ENCODE measurements at places on chromosomes 5 and 9. TPM values are rescaled to one million over a fixed set of nuclear protein-coding genes. Genes with fewer than 3 reads are reported as not detected.

KLHL3 gene
- 1.7 TPM for total RNA-seq

DNA sequence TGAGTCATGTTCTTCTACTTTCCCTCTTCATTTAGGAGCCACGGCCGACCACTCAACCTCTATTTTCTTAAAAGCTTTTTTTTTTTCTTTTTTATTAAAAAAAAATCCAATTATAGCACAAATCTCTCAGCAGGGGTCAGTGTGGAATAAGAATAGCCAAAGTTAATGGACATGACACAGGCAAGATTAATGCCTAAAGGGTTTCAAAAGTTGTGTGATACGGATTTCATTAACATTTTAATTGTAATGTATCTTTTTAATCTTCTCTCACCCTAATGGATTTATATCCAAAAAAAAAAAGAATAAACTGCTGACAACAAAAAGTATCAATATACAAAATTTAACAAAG lies 5.4 kb downstream of the NACC2 start:
- no peaks in the 10 kb centered on the region for H3K4me1 ChIP-seq
- no peak overlapping the region for H3K27ac ChIP-seq
- no peak for DNase-seq
- H3K4me3 ChIP-seq = no peak overlapping the region
- H3K36me3 ChIP-seq = no peaks in the 10 kb centered on the region
- peaks cover 9% of the 10 kb centered on the region for H3K27me3 ChIP-seq

- H3K27ac ChIP-seq = no peak overlapping the region
- H3K4me3 ChIP-seq = no peak overlapping the region
- DNase-seq = no peak
- H3K27me3 ChIP-seq = peaks cover 6% of the 10 kb centered on the region
- no peaks in the 10 kb centered on the region for H3K36me3 ChIP-seq
- no peaks in the 10 kb centered on the region for H3K4me1 ChIP-seq
Observed at GRCh38 chr9:6199596-6199995, 16.0 kb upstream of the IL33 start.

- no peaks in the 10 kb centered on the region for H3K27me3 ChIP-seq
- H3K4me3 ChIP-seq = no peak overlapping the region
- no peaks in the 10 kb centered on the region for H3K36me3 ChIP-seq
- no peak overlapping the region for H3K27ac ChIP-seq
Observed at GRCh38 chr5:162929104-162929503, 508.3 kb upstream of the CCNG1 start.

- H3K4me1 ChIP-seq = no peaks in the 10 kb centered on the region
- H3K27me3 ChIP-seq = peaks cover 6% of the 10 kb centered on the region
- no peaks in the 10 kb centered on the region for H3K36me3 ChIP-seq
- H3K27ac ChIP-seq = no peak overlapping the region
- DNase-seq = no peak
Observed at GRCh38 chr9:123942542-123942941, 12.6 kb upstream of the DENND1A start.

RIMOC1 gene
- 28.7 TPM for total RNA-seq

GRCh38 chr5:32760091-32760509 lies 49.0 kb downstream of the NPR3 start:
- H3K36me3 ChIP-seq = no peaks in the 10 kb centered on the region
- H3K27ac ChIP-seq = no peak overlapping the region
- H3K4me1 ChIP-seq = no peaks in the 10 kb centered on the region
- DNase-seq = no peak
- H3K27me3 ChIP-seq = no peaks in the 10 kb centered on the region
- peak overlapping the region; percentile 42 for H3K4me3 ChIP-seq

DNA sequence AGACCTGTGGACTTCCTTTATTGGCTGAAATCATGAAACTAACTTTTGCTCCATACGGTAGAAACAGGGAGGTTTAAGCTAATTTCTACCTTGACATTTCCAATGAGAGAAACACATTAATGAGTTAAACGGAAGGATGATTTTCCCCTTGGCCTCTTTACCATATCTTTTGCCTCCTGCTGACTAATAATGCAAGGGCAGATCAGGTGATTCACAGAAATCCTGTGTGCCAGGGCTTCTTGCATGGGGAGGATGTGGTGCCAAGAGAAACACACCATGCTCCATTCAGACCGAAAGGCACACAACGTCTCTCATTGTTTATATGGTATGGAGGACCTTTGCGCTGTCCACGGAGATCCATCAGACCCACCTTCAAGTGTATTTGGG lies 17.4 kb upstream of the PRLR start:
- no peaks in the 10 kb centered on the region for H3K27me3 ChIP-seq
- no peak overlapping the region for H3K27ac ChIP-seq
- H3K36me3 ChIP-seq = no peaks in the 10 kb centered on the region
- no peaks in the 10 kb centered on the region for H3K4me1 ChIP-seq

DNA sequence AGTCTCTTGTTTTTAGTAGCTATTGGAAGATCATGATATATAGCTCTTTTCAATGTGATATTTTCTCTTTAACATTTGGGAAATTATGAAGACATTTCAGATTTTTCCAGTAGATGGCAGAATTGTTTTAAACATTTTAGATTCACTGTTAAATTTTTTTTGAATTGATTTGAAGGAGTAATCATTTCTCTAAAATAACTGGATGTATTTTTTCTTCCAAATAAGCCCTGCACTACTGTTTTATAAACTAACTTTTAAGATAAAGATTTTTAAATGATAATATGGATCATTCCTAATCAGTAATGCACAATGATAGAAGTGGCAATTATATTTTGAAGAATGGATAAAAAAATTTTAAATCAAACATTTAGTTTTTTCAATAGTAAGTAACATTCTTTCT lies 14.2 kb downstream of the NDUFAF2 start:
- H3K36me3 ChIP-seq = no peaks in the 10 kb centered on the region
- no peaks in the 10 kb centered on the region for H3K27me3 ChIP-seq
- H3K4me3 ChIP-seq = no peak overlapping the region
- DNase-seq = no peak
- peaks cover 2% of the 10 kb centered on the region for H3K4me1 ChIP-seq
- no peak overlapping the region for H3K27ac ChIP-seq

DNA sequence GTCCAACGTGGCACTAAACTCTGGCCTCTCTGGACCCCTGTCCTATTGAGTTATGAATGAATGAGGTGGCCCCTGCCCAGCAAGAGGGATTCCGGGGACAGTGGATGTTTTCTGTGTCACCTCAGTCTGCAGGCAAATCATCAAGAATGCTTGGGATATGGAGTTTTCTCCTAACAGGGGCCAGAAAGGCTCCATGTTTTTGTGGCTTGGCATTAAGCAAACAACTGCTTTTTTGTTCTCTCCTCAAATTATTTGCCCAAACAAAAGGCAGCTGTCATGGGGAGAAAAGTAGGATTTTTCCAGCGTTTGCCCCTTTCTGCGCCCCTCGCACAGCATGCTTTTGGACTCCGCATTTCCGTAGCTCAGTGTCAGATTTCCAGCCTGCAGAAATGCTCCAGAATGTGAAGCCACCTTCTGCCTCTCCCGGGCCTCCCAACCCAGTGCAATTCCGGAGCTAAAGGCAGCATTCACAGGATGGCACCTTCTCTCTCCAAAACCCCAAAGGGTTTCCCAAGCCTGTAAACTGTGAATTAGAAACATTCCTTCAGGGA lies 553.3 kb downstream of the CCDC171 start:
- no peaks in the 10 kb centered on the region for H3K4me1 ChIP-seq
- H3K27ac ChIP-seq = no peak overlapping the region
- no peaks in the 10 kb centered on the region for H3K27me3 ChIP-seq
- H3K4me3 ChIP-seq = no peak overlapping the region

ATG12 gene
- 34.5 TPM for total RNA-seq
